ENCODE measurements at places on chromosomes 4 and X.

GRCh38 chr4:182768838-182769237 is 148.3 kb downstream of the DCTD start:
- no peak for DNase-seq

DNA sequence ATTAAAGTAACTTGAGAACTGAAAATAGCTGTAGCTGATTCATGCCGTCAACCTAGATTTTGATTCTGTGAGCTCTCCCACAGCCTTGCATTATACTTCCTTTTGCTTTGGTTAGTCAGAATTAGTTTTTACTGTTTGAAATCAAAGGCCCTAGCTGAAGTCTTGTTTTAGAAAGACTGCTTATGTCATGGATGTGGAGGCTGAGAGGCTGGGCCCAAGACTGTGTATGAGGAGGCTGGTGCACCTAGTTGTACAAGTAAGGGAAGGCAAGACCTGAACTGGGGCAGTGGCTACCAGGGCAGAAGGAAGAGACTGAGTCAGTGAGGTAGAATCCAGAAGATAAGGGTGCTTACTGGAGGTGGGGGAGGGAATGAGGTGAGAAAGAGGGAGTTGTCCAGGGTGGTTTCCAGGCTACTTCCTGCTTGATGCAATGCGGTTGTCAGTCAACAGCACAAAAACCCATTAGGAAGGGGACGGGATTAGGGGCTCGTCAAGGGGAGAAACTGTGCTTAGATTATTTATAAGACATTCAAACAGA is 76.2 kb upstream of the PAGE3 start:
- no peak for DNase-seq

DNA sequence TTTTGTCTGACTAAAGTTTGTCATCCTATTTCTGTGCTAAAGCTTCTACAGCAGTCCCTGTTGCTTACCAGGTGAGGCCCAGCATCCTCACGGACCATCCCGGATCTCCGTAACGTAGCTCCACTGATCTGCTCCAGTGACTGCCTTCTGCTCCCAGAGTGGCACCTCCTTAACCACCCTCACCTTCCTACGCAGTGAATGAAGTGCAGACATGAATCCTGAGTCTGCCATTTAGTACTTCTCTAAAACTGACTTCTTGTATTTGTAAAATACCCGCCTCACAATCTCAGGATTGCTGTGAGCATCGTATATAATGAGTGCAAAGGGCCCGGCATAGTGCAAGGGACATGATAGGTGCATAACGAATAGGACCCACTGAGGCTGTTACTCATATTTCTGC is 27.7 kb upstream of the ACSL1 start:
- no peak for DNase-seq

GRCh38 chr4:187477224-187477623 is 518.3 kb upstream of the ZFP42 start:
- DNase-seq: no peak

DNA sequence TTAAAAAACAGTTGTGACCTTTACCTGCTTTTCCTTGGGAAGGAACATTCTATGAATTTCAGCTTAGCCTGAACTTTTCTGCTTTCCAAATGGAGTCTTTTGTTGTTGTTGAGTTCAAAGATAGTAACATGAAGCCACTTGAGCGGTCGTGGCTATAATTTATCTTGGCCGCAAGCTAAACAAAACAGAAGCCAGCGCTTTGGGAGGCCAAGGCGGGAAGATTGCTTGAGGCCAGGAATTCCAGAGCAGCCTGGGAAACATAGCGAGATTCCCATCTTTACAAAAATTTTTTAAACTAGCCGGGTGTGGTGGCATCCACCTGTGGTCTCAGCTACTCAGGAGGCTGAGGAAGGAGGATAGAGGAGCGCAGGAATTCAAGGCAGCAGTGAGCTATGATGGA is 29.9 kb downstream of the TKTL1 start:
- DNase-seq: no peak

DNA sequence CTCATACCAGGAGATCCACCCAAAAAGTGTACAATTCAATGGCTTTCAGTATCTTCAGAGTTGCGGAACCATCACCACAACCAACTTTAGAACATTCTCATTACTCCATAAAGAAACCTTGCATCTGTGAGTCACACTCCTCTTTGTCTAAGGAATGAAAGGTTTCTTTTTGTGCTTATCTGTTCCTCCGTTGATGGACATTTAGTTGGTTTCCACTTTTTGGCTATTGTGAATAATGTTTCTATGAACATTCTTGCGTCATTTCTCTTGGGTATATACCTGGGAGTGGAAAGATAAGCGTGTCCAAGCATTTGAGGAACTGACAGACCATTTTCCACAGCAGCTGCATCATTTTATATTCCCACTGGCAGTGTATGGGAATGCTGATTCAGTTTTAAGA is 10.6 kb downstream of the FAM184B start:
- DNase-seq: no peak
